ENCODE measurements at places on chromosomes 2 and 18.
A peak's percentile ranks its signal among the peaks of the same experiment; 100 is the strongest.

GRCh38 chr2:71530641-71531332, 77.4 kb downstream of the DYSF start:
- peak; percentile 57 for DNase-seq

GRCh38 chr2:217828336-217828735, 174.5 kb downstream of the TNS1 start:
- no peak for DNase-seq

- DNase-seq: no peak
Measured at GRCh38 chr18:47397671-47398319, 146.3 kb upstream of the SKOR2 start.

GRCh38 chr2:18156002-18156401, 277.5 kb downstream of the KCNS3 start:
- no peak for DNase-seq

GRCh38 chr18:22020867-22021370, 148.5 kb upstream of the GATA6 start:
- DNase-seq: no peak

GRCh38 chr18:42155024-42155423, 200.0 kb downstream of the PIK3C3 start:
- no peak for DNase-seq

- DNase-seq: no peak
Measured at GRCh38 chr2:224027070-224027469, 12.0 kb downstream of the SERPINE2 start.

DNA sequence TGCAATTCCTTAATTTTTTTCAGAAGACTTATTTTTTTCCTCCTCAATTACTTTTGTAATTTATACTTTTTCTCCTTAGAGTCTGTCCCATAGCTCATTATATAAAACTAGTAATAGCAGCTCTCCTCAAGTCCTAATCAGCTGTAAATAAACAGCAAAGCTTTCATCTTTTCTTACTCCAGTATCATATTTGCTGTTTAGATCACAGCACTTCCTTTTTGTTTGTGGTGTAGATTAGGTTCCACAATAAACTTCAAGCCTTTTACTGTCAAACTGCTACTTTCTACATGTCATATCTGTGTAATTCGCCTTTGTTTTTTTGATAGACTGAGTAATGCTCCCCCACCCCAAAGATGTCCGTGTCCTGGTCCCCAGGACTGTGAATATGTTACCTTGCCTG, 25.5 kb downstream of the GCG start:
- DNase-seq: no peak

- no peak for DNase-seq
Measured at GRCh38 chr18:75654851-75655751, 227.6 kb upstream of the SMIM21 start.

- DNase-seq: no peak
Measured at GRCh38 chr2:177235855-177236437, 23.4 kb downstream of the HNRNPA3 start.

DNA sequence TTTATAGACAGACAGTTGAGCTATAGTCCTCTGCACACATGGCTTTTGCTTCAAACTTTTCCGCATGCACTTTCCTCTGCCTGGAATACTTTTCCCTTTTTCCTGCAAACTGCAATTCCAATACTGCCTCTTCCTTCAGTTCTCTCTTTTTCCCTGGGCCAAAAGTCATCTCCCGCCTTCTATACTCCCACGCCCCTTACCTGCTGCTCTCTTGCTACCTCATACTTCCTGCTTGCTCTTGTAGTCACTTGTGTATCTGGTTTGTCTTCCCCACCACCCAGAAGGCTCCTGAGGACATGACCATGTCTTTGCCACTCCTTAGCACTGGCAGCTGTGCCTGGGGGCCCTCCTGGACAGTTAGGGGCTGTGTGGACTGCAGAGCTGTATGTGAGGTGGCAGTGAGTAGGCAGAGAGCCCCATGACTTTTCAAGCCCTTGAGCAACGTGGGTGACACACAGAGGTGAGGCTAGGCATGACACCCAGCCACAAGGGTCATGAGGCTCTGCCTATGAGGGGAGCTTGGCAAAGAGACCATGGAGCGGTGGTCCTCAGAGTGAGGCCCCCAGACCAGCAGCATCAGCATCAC, 23.2 kb downstream of the SPEG start:
- DNase-seq: no peak

DNA sequence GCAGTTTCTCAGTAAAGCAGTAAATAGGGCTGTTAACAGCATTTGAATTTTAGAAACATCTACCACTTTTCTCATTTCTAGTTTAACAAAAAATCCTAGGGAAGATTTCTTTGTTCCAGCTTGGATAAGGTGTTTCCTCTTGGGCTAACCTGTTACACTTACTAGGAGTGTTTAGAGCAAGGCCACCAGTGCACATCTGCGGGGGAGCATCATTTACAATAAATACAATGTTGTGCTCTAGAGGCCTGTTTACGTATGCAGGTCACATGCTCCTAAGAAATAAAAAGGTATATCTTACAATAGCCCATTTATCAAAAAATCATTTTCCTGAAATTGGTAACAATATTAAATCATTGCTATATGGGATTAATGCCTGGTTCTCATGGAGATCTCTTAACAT, 8.1 kb downstream of the ZNF638 start:
- DNase-seq: no peak

DNA sequence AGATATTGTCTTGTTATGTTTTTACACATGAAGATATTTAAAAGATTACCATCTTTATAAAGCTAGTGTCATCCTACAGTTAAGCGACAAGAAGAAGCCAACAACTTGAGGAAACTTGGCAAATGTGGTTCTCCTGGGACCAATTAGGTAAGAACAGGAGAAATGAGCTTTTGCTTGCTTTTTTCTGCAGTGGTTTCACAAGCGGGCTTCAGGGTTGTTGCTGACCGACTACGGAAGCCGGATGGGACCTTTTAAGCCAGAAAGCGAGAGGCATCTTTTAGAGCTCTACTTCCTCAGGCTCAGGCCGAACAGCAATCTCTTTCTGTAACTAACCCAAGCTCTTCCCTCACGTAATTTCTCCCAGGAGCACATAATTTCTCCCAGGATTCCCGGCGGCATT, 256.5 kb downstream of the CNTNAP5 start:
- DNase-seq: no peak

DNA sequence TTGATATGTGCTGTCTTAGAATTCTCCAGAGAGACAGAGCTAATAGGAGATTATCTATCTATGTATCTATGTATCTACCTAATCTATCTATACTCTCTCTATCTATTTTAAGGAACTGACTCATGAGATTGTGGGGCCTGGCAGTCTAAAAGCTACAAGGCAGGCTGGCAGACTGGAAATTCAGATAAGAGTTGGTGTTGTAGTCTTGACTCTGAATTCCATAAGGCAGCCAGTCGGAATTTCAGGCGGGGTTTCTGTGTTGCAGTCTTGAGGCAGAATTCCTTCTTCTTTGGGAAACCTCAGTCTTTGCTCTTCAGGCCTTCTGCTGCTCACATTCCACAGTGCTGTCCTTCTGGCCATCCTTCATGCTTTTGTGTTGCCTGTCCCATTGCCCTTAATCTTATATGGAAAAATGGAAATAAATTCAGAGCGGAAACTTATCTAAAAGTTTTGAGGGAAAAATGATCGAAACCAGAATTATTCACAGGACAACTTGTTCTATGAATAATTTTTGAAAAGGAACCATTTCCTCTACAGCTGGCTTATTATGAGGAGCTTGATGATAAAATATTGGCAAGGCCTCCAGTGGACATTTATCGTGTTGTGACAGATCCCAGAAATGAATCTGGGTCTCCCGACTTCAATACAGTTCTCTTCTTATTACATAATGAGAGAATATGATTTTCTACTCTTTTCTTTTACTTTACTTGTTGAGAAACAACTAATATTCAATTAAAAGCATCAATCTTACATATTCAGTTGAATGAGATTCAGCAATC, 10.8 kb downstream of the IL1RL1 start:
- no peak for DNase-seq

- DNase-seq: no peak
Measured at GRCh38 chr2:238032755-238033337, 28.0 kb upstream of the SCLY start.

DNA sequence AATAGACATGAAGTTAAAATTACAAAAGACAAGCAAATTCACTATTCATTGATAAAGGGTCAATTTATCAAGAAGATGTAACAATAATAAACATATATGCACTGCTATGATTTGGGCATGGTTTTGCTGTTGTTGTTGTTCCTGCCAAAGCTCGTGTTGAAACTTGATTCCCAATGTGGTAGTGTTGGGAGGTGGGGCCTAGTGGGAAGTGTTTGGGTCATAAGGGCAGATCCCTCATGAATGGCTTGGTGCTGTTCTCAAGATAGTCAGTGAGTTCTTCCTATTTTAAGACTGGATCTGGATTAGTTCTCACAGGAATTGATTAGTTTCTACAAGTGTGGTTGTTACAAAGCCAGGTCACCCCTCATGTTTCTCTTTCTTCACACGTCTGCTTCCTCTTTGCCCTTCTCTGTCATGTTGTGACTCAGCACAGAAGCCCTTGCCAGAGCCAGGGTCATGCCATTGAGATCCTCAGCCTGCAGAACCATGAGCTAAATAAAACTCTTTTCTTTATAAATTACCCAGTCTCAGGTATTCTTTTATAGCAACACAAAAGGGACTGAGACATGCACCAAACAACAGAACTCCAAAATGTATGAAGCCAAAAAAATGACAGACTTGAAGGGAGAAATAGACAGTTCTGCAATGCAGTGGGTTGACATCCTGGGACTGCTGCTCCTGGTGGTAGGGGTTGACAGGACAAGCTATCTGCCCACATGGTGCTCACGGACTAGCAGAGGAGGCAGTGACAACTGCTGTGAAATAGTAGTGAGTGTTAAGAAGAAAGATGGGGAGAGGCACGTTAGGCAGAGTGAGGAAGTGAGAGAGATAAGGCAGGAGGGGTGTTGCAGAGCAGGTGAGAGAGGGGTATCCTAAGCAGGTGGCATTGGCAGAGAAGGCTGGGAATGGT, 18.6 kb upstream of the SKA1 start:
- no peak for DNase-seq

- DNase-seq: peak; percentile 24
Measured at GRCh38 chr2:101802329-101802728, 104.8 kb downstream of the MAP4K4 start.
